NCI-H1694 (cell line): ENCODE measurements at places on chromosomes 6 and 20.

DNA sequence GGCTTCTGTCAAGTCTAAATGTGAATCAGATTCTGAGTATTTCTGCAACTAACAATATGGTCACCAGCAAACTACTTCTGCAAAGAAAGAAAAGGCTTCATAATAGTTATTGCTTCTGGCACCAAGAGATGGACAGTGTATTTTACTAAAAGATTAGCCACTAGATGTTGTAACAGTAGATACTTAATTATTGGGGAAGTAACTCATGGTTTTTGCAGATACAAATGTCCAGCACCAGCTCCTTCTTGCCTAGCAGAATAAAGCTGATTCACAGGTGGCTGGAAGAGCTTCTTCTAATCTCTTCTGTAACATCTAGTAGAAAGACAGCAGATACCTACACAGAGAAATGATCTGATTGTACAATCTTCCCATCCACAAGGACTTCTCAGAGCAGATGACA is 21.2 kb downstream of the ATXN1 start:
- DNase-seq = no peak

DNA sequence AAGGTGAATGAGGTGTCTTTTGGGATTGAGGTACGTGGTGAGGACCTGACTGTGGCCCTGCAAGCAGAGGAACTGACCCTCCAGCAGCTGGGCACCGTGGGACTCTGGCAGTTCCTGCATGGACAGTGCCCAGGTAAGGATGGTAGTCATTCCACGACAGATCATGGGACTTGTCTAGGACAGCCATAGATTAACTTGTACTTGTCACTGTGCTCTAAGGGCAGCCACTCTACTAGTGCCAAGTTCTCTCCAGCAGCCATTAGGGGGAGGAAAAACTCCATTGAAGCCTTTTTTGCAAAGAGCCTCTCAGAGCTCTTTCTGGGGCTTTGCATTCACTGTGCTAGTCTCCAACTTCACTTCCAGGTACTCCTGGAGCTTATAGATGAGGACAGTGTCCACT is 20.4 kb downstream of the TAF11 start:
- DNase-seq = no peak

- no peak for DNase-seq
These were observed 25.9 kb upstream of the TULP4 start for GRCh38 chr6:158286413-158286812.

DNA sequence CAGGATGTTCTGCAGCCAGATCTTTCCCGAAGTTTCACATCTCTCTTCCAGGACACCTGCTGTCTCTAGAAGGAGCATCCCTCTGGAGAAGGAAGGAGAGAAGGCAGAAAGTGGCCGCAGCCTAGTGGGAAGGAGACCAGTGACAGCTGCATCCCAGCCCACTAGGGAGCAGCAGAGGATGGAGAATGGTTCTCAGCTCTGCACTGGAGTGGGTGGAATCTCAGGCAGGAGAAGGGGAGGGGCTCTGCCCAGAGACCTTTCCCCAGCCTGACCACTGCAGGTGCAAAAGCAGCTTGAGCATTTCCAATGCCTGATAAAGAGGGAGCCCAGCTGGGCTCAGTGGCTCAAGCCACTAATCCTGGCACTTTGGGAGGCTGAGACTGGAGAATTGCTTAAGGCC is 32.3 kb downstream of the NCR2 start:
- peak; percentile 54 for DNase-seq

DNA sequence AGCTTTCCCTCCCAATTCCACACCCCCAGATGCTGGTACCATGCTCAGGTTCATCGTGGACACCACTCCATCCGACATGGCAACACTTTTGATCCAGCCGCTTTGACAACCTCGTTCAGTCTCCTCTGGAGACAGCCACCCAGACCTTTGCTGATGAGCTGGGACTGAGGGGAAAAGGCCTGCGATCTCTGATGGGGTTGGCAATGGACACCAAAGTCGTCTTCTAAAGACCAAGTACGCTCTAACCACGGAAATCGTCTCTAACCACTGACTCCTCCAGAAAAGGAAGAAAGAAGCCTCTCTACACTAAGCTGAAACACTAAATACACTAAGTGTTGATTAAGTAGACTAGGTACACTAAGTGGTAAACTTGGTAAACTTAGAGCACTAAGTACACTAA is 26.1 kb upstream of the HLA-E start:
- DNase-seq = no peak

- DNase-seq = no peak
These were observed 67.5 kb downstream of the NDUFAF5 start for GRCh38 chr20:13852306-13852705.

DNA sequence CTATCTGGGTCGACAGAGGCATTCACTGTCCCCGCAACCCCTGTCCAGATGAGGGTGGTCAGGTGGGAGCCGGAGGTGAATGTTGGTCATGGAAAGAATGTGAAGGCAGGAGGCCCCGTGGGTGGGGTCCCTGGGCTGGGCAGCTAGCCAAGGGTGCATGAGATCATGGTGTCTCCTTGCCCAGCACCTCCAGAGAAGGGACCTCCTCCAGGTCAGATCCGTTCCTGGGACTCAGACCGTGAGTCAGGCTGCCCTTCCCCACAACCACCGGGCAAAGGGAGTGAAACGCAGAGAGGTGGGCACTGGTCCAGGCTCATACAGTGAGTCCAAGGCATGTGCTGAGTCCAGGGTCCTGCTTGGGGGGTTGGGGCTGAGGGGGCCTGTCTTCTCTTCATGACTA is 3.5 kb downstream of the FOXS1 start:
- no peak for DNase-seq

DNA sequence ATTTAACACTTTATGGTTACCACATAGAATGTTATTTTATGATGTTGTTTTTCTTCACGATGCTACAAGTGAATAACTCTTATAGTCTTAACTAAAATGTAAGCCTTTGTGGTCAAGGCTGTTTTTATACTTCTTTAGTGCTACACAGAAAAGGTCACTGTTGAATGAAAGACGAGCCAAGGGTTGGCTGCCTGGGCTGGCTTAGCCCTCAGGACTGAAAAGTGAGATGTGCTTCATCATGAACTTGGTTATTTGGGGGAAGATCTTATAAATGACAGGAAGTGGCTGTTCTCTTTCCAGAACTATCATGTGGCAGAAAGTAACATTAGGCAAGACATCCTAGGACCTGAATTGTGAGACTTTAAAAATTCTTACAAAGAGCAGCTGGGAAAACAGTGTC is 404.0 kb downstream of the BTBD3 start:
- DNase-seq = no peak

GRCh38 chr6:101348816-101349215 is 44.7 kb upstream of the GRIK2 start:
- no peak for DNase-seq
